ENCODE measurements at places on chromosomes 4 and X. TPM values are rescaled to one million over a fixed set of nuclear protein-coding genes. Genes with fewer than 3 reads are reported as not detected.

- no peaks in the 10 kb centered on the region for H3K36me3 ChIP-seq
- H3K4me3 ChIP-seq, result no peak overlapping the region
Measured at GRCh38 chrX:123626962-123627361, 105.9 kb downstream of the THOC2 start.

DNA sequence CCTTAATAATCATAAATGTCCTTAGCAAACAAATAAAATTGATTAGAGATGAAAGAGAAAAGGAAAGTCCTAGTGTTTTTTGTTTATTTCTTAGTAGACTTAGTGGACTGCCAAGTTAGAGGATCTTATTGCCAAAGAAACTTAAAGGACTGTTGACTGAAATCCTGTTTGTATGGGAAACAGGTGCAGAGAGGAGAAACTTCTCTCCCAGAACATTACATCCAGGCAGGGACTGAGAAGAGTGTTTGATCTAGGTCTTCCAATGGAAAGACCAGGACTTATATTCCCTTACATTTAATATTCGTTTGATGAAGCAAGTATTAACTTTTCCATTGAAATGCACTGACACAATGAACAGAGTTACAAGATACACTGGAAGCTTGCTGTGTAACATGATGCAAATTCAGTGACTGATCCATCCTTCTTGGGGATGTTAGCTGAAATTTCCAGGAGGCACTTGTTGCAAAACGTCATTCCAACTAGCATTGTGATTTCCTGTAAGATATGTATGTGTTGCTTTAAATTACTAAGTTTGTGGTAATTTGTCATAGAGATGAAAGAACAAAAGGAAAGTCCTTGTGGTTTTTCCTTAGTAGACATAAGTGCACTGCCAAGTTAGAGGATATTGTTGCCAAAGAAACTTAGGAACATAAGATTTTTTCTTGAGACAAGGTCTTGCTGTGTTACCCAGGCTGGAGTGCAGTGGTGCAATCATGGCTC lies 505.6 kb downstream of the STIM2 start:
- no peak for DNase-seq
- H3K27ac ChIP-seq, result no peak overlapping the region
- no peaks in the 10 kb centered on the region for H3K36me3 ChIP-seq
- no peaks in the 10 kb centered on the region for H3K4me1 ChIP-seq
- no peaks in the 10 kb centered on the region for H3K27me3 ChIP-seq

DNA sequence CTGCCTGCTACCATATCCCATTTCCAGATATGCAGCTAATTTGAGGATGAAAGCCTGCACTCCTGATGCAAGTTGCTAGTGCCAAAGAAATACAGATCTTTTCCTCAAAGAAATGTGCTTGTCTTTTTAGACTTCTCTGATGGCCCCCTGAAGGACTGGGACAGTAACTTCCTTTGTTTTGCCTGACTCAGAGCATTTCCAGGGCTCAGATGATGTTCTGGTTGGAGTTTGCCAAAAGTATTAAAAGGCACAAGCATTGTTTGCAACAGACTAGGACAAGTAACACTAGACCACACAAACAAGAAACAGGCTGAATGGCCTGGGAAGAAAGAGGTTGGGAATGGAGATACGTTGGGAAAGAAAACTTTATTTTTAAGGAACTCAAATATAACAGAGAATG lies 175.2 kb downstream of the IL13RA2 start:
- no peaks in the 10 kb centered on the region for H3K4me1 ChIP-seq
- no peaks in the 10 kb centered on the region for H3K27me3 ChIP-seq
- no peak overlapping the region for H3K4me3 ChIP-seq
- H3K27ac ChIP-seq, result no peak overlapping the region

GRCh38 chr4:55784747-55785146 lies 34.8 kb upstream of the EXOC1L start:
- DNase-seq, result no peak
- no peaks in the 10 kb centered on the region for H3K4me1 ChIP-seq
- H3K4me3 ChIP-seq, result no peak overlapping the region
- H3K27ac ChIP-seq, result no peak overlapping the region
- no peaks in the 10 kb centered on the region for H3K36me3 ChIP-seq

DNA sequence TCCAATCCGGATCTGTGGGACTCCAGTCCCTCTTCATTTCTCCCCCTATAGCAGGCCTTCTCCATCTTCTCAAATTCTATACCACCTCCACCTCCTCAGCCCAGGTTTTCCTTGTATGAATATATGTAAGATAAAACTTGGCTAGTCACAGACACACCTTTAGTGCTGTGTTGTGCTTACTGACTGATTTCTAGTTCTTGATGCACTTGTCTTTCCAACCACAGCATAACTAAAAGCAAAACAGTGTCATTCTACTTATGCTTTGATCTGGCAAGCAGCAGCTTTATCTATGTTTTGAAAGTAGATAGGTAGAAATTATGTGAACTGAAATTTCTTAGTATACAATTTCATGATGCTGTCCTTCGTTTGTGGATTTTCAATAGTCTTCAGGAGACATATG lies 47.5 kb downstream of the CCNI start:
- no peak for DNase-seq
- H3K36me3 ChIP-seq, result peaks cover 3% of the 10 kb centered on the region
- no peak overlapping the region for H3K27ac ChIP-seq
- H3K4me3 ChIP-seq, result no peak overlapping the region
- H3K27me3 ChIP-seq, result no peaks in the 10 kb centered on the region

The EGF gene
- 2.8 TPM for total RNA-seq

- H3K4me1 ChIP-seq, result no peaks in the 10 kb centered on the region
- H3K36me3 ChIP-seq, result no peaks in the 10 kb centered on the region
- H3K27ac ChIP-seq, result peak overlapping the region; percentile 68
- H3K27me3 ChIP-seq, result no peaks in the 10 kb centered on the region
Measured at GRCh38 chr4:119715490-119716445, 87.2 kb upstream of the PDE5A start.

DNA sequence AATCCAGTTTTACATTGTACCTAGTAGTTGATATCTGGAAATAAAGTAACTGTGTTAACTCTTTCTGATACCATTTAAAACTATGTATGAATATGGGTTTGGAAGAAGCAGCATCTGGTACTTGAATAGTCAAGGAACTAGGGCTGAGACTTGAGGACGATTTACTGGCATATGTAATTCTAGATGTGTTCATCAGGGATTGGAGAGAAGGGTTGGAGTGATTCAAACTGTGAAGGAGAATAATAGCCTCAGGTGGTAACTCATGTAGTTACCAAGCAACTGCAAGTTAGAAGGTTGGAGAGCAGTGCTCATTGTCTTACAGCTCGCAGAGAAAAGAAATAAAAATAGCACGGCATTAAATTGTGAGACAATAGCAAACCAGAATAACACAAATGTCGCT lies 29.5 kb upstream of the TXLNG start:
- H3K4me3 ChIP-seq, result no peak overlapping the region
- H3K27ac ChIP-seq, result no peak overlapping the region
- DNase-seq, result no peak
- no peaks in the 10 kb centered on the region for H3K27me3 ChIP-seq
- no peaks in the 10 kb centered on the region for H3K4me1 ChIP-seq

- no peaks in the 10 kb centered on the region for H3K4me1 ChIP-seq
- H3K27ac ChIP-seq, result no peak overlapping the region
- no peaks in the 10 kb centered on the region for H3K36me3 ChIP-seq
- no peak overlapping the region for H3K4me3 ChIP-seq
Measured at GRCh38 chr4:111027526-111027925, 404.6 kb upstream of the PITX2 start.

- H3K4me1 ChIP-seq, result no peaks in the 10 kb centered on the region
- no peaks in the 10 kb centered on the region for H3K27me3 ChIP-seq
- DNase-seq, result no peak
Measured at GRCh38 chrX:9805956-9806355, 19.7 kb downstream of the SHROOM2 start.

DNA sequence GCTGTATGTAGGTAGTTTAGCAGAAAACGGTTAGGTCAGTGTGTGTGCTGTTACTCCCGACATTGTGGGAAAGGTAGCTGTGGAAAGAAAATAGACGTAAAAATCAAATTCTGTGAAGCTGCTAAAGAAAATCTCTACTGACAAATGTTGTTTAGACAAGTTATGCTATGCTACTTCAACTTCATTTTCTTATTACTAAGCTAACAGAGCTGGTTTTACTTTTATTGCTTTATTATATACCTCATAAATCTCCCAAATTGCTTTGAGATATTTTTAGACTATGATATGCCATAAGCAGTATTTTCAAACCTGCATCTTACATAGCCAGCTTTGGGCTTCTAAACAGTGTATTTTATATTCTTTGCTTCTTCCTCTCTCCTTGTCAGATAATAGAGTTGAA lies 108.2 kb upstream of the PACRGL start:
- no peaks in the 10 kb centered on the region for H3K36me3 ChIP-seq
- no peaks in the 10 kb centered on the region for H3K27me3 ChIP-seq
- no peak for DNase-seq
- H3K4me3 ChIP-seq, result no peak overlapping the region

GRCh38 chrX:12441381-12442128 lies 303.3 kb downstream of the FRMPD4 start:
- no peak for DNase-seq
- H3K36me3 ChIP-seq, result no peaks in the 10 kb centered on the region
- no peak overlapping the region for H3K4me3 ChIP-seq
- H3K4me1 ChIP-seq, result no peaks in the 10 kb centered on the region
- H3K27ac ChIP-seq, result no peak overlapping the region
- H3K27me3 ChIP-seq, result no peaks in the 10 kb centered on the region

The DGKK gene
- total RNA-seq, result not detected

DNA sequence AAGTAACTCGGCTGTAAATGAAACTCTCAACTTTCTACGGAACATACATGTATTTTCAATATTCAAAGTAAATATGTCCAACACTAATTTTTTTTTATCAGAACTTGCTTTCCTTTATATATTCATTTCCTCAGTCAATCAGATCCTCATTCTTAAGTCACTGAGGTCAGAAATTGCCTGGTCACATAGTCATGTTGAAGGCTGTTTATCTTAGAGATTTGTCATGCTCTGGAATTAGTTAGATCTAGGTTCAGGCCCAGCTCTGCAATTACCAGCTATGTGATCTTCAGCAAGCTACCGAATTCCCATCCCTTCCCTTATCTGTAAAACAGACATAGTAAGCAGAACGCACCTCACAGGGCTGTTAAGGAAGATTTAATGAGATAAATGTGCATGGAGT lies 228.8 kb downstream of the SPCS3 start:
- H3K27ac ChIP-seq, result no peak overlapping the region
- H3K4me1 ChIP-seq, result no peaks in the 10 kb centered on the region
- no peak overlapping the region for H3K4me3 ChIP-seq

The KLHL4 gene
- total RNA-seq, result 0.15 TPM

DNA sequence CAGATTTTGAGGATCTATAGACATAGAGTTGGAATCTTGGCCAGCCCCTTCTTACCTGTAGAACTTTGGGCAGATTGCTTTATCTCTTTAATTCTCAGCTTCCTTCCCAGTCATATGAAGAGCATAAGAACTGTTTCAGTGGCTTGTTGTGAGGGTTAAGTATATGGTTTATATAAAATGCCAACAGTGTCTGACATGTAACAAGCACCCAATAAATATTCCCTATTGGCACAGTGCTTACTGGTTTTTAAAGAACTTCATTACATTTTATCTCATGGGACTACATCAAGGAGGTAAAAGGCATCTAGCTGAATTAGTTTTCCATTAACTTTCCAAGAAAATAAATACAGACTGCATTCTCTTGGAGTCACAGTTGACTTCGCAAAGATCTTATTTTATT lies 106.7 kb upstream of the LIMCH1 start:
- H3K27me3 ChIP-seq, result no peaks in the 10 kb centered on the region
- no peak overlapping the region for H3K4me3 ChIP-seq
- H3K36me3 ChIP-seq, result no peaks in the 10 kb centered on the region
- no peak for DNase-seq
- no peak overlapping the region for H3K27ac ChIP-seq

DNA sequence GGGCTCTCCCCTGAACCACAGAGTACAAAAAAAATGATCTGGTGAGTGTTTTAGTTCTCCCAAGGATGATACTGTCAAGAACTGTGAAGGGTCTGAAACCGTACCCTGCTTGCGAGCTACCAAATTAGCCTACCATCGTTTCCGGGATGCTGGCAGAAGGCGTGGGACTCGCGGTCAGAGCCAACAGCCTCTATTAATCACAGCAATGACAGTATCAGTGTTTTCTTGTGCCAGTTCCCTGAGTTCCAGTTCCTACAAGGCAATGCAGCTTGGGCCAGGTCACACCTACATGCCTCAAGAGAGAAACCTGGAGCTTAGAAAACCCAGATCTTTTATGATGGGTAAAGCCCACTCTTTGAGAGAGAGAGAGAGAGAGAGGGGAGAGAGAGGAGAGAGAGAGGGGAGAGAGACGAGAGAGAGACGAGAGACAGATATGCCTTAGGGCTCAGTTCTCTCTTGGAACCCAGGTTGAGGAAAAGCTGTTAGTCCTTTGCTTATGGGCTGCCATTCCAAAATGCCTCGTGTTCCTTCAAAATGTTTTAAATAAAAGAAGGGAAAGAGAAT lies 327.8 kb downstream of the ARHGAP10 start:
- no peaks in the 10 kb centered on the region for H3K27me3 ChIP-seq
- H3K27ac ChIP-seq, result no peak overlapping the region
- H3K36me3 ChIP-seq, result no peaks in the 10 kb centered on the region
- peaks cover 8% of the 10 kb centered on the region for H3K4me1 ChIP-seq
- H3K4me3 ChIP-seq, result no peak overlapping the region

DNA sequence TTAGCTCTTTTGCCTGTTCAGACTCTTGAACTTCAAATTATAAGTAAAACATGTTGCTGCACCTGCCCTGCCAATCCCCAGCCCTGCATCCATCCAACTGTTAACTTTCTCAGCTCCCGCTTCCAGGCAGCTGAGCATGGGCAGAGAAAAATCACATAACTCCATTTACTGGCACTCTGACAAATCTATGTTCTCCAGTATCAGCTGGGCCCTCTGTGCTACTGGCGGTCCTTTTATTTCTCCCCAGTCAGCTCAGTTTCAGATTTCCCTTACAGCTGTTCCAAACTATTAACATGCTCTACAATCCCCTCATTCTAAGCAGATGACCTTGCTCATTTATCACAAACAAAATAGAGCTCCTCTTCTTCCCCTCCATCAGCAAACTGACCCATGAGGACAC lies 240.4 kb upstream of the TET2 start:
- DNase-seq, result no peak
- no peak overlapping the region for H3K4me3 ChIP-seq
- H3K27ac ChIP-seq, result no peak overlapping the region
- no peaks in the 10 kb centered on the region for H3K4me1 ChIP-seq
- H3K27me3 ChIP-seq, result no peaks in the 10 kb centered on the region

The PRRG3 gene
- total RNA-seq, result 0.96 TPM

The IBSP gene
- total RNA-seq, result not detected

- no peaks in the 10 kb centered on the region for H3K4me1 ChIP-seq
- no peak overlapping the region for H3K27ac ChIP-seq
- no peaks in the 10 kb centered on the region for H3K27me3 ChIP-seq
- no peak overlapping the region for H3K4me3 ChIP-seq
- DNase-seq, result no peak
Measured at GRCh38 chr4:147717878-147718277, 14.0 kb upstream of the ARHGAP10 start.

All from colonic mucosa (tissue), 4 donors.